Calu3 (cell line): ENCODE measurements at places on chromosomes 2 and 18.

DNA sequence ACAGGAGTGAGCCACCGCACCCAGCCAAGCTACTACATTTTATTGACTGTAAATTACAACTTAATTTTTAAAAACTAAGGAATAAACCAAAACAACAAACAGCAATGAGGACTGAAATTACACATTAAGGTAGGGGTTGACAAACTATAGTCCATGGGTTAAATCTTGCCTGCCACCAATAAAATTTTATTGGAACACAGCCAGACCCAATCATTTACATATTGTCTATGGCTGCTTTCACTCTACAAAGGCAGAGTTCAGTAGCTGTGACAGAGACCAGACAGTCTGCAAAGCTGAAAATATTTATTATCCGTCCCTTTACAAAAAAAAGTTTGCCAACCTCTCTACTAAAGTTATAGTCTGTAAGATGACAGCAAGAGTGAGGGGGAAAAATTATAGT lies 24.3 kb upstream of the UGP2 start:
- DNase-seq: no peak

DNA sequence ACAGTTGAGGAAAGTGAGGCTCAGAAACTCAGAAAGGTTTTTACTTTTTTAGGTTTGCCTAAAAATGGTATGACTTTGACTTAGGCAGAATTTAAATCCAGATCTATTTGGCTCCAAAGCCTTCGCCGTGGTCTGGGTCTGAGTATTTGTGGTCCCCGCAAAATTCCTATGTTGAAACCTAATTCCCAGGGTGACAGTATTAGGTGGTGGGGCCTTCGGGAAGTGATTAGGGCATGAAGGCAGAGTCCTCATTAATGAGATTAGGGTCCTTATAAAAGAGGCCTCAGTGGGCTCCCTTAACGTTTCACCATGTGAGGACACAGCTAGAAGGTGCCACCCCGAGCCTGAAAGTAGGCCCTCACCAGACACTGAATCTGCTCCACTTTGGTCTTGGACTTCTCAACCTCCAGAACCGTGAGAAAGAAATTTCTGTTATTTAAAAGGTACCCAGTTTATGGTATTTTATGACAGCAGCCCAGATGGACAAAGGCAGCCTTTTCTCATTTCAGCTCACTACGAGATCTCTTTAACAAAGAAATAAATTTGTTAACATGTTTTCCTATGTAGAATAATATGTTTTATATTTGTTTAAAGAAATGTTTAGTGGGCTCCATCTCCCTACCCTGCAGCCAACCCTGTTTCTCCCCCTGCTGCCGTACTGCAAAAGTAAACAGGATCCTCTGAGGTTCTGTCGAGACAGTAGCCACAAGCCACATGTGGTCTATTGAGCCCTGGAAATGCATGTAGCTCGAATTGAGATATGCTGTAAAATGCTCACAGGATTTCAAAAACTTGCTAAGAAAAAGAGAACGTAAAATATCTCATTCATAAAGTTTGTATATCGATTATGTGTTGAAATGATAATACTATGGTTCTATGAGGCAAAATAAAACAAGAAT lies 80.6 kb downstream of the MOGAT1 start:
- no peak for DNase-seq

DNA sequence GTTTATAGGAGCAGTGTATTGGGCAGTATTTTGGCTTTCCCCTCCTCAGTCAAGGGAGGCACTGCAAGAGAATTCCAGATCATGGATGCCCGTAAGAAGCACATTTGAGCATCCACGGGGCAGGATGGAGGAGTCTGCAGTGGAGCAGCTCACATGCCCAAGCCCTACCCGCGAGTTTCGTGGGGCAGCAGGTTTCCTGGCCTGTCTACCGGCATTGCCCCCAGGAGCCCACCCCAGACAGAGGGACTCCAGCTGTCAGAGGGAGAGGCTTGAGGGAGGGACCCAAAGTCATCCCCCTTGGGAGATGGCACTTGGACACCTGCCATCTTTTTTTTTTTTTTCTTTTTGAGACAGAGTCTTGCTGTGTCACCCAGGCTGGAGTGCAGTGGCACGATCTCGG lies 31.3 kb downstream of the TMEM177 start:
- DNase-seq: no peak

- DNase-seq: peak; percentile 46
Measured at GRCh38 chr18:54679318-54680149, 88.5 kb downstream of the DYNAP start.

- DNase-seq: no peak
Measured at GRCh38 chr2:189111063-189111715, 68.4 kb downstream of the COL5A2 start.

- no peak for DNase-seq
Measured at GRCh38 chr2:50443868-50444630, 587.9 kb downstream of the NRXN1 start.

DNA sequence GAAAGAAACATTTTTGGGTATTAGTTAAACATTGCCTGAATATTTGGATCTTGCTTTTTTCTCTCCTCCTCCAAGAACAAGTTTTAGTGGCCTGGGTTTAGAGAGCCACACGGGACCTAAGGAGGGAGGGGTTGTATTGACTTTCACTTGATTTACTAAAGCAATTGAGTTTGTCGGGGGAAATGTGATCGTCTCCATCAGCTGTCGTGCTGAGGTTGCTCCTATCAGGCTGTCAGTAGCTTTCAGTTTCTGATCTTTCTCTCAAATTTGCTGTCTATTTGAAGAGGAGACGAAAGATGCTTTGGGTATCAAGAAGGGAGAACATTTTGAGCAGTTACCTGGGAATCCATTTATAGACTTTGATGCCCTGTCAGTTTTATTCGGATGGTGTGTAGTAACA lies 106.0 kb downstream of the SETBP1 start:
- DNase-seq: no peak

- DNase-seq: no peak
Measured at GRCh38 chr2:150581717-150582472, 94.4 kb upstream of the RND3 start.

DNA sequence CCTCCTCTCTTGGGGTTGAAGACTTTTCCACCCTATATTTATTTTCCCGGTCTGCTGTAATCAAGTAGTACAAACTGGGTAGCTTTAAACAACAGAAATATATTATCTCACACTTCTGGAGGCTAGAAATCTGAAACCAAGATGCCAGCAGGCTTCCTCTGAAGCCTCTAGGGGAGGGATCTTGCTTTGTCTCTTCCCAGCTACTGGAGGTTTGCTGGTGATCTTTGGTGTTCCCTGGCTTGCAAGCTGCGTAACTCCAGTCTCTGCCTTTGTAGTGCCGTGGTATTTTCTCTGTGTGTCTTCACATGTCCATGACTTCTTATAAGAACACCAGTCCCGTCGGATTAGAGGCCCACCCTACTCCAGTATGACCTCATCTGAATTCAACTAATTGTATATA lies 44.4 kb downstream of the MYO3B start:
- no peak for DNase-seq

GRCh38 chr2:122055521-122055931 lies 300.1 kb downstream of the TSN start:
- DNase-seq: no peak

- no peak for DNase-seq
Measured at GRCh38 chr18:48989304-48990303, 38.8 kb upstream of the SMAD7 start.

DNA sequence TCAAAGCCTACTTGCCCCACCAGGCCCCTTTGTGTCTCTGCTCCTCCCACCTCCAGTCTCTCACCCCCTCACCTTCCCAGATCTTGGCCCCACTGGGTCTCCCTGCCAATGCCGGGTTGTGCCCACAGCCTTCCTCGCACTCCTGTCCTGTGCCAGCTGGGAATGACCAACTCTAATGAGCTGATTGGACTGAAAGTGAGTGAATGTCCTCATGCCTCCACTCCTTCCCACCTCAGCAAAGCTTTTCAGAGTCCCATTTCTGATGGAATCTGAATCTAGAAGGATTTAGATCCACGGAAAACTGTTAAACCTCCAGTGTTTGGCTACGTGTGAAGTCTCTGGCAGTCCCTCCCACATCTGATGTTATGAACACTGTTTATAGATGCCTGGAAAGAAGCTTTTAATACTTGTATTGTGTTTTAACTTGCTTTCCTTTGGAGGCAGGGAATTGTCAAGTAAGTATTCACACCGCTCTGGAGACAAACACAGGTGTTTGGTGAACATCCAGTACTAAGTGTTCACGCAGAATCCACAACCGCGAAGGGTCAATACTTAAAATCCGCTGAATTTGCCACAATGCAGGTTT lies 103.9 kb downstream of the RTN4 start:
- DNase-seq: no peak

DNA sequence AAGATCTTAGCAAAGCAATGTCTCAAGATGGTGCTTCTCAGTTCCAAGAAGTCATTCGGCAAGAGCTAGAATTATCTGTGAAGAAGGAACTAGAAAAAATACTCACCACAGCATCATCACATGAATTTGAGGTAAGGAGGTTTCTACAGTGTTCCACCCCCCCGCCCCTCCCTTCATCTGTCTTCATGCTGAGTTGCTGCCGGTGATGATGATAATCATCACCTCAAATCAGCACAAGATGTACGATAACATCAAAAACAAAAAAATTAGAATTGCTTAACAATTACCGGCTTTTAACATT lies 14.6 kb downstream of the UGP2 start:
- no peak for DNase-seq

- DNase-seq: no peak
Measured at GRCh38 chr2:238667008-238667407, 180.9 kb upstream of the TWIST2 start.

GRCh38 chr2:90076311-90076710 lies 1384.8 kb downstream of the RPIA start:
- DNase-seq: no peak

DNA sequence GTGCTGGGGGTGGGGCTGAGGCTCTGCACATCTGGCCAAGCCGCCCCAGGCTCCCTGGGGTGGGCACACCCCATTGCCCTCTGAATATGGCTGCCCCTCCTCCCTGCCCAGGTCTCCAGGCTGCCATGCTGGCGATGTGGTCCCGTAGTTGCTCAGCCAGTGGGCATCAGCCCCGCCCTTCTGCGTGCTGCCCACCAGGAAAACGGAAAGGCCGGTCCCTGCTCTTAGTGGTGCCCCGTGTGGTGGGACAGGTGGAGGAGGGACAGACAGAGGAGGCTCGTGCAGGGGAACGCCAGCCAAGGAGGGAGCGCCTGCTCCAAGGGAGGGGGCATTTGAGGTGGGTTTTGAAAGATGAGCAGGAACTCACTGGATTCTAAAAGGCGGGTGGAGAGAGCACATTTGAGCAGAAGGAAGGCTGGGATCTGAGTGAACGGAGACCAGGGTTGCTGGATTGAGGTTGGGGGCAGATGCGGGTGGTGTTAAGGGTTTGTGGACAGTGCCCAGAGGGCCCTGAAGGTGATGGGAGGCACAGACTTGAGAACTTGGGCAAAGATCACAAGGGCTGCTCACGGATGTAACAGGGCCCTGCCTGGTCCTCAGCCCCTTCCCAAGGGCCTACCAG lies 6.7 kb upstream of the B3GNT7 start:
- no peak for DNase-seq

GRCh38 chr2:120675460-120676130 lies 60.1 kb upstream of the GLI2 start:
- DNase-seq: peak; percentile 80

DNA sequence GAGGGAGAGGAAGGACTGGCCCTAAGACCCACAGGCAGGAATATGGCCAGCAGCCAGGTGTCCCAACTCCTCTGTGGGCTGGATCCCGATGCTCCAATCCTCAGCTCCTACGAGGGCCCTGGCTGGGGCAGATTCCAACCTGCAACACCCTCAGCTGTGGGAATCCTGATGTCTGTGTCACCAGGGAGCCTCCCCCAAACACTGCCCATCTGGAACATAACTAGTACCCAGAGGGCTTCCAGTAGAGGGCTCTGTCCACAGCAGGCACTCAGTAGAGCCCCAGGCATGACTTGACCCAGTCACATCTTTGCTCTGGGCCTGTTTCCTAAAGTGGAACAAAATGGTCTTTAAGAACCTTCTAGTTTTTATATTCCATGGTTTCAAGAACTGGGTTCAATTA lies 20.6 kb upstream of the LOXHD1 start:
- no peak for DNase-seq

DNA sequence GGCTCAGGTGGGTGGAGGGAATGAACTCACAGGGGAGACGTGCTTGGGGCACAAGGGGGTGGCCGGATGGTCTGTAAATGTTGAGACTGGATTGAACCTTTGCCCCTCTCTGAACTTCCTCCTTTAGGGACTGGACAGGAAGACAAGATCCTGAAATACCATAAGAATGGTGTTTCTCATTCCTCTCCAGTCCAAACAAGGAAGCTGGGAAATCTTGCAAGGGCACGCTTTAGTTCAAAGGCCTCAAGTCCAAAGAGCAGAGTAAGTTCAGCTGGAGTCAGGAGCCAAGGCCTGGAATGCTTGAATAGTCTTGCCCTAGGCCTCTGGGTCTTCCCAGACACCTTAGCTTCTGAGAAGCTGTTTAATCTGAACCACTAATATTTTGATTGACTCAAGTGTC lies 52.4 kb upstream of the SIX3 start:
- no peak for DNase-seq

GRCh38 chr18:60804415-60804814 lies 431.8 kb upstream of the MC4R start:
- DNase-seq: no peak

- DNase-seq: no peak
Measured at GRCh38 chr2:109692013-109692743, 78.0 kb downstream of the SOWAHC start.
